ENCODE measurements at places on chromosomes 11 and 22. TPM values are rescaled to one million over a fixed set of nuclear protein-coding genes. Genes with fewer than 3 reads are reported as not detected.

DNA sequence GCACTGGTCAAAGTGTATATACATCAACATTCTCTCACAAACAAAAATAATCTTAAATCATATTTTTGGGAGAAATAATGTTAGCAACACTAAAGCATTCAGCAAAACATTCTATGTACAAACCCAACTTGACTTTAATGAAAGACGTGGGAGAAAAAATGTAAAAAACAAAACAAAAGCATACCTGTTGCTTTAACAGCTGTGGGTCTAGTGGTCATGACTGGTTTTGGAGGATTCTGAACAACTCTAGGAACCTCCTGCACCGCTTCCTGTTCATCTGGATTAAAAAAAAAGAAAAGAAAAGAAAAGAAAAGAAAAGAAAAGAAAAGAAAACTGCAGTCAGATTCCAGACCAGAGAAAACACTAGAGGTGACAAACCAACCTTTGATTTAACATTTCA, 2.1 kb downstream of the FNBP4 start:
- DNase-seq = no peak

DNA sequence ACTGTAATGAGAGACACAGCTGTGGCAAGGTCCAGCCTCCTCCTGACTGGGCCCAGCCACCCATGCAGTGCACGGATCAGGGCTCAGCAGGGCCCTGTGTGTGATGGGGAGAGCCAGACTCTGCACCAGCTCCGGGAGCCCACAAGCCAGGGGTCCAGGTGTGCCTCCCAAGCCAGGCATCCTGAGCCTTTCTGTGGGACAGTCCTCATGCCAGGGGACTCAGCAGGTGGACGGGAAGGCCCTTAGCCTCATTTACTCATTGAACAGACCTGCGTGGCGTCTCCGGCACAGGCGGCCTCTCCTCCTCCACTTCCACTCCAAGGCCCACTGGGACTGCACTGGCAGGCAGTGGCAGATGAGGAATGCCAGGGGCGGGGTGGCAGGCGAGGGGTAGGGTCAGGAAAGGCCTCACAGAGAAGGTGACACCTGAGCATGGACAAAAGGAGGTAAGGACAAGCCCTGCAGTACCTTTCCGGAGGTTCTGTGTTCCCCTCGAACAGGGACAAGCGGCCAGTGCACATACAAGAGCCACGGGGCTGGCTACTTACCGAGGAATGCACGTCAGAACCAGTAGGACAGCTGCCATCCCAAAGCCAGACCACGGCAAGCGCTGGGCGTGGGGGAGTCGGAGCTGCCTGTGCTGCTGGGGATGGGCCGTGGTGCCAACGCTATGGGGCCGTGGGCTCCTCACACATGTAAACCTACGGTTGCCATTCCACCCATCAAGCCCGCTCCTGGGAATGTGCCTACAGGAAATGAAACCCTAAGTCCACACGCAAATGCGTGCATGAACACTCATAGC, 52.7 kb downstream of the IGF2 start:
- DNase-seq = no peak

DNA sequence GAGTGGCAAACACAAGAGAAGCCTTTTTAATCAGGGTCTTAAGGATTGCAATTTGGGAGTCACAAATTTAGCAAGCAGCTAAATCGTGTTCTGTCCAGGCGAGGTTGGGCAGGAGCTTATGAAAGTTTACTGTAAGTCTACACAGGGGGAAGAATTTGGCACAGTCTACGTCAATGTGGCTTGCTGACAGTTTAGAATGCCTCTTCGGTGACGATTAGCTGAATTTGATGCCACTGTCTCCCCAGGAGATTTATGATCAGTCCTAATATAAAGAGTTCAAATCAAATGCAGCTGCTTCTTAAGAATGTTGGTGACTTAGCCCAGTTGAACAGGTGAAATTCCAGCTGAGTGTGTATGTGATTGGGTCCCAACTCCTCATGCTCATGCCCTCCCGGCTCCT, 114.1 kb upstream of the CLPB start:
- DNase-seq = no peak

RAPSN gene
- not detected for polyA plus RNA-seq

SERPINH1 gene
- polyA plus RNA-seq = 7.1 TPM

GRCh38 chr22:48340727-48341709, 1486.7 kb downstream of the BRD1 start:
- DNase-seq = no peak

DNA sequence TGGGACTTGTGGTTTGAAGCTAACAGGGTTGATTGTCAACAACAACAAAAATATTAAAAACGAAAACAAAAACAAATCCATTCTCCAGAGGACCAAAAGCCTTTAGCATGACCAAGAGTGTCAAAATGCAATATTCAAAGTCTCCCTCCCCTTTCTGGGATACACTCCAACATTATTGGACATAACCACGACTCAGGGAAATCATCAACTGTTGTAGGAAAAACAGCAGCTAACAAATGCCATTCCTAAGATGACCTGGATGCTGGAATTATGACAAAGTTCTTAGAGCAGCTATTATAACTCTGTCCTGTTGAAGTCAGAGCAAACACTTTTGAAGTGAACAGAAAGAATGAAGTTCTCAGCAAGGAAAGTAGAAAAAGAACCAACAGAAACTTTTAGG, 143.0 kb downstream of the TMEM135 start:
- DNase-seq = no peak

OR52I1 gene
- polyA plus RNA-seq = 0.23 TPM

- DNase-seq = no peak
Measured at GRCh38 chr11:96229354-96229977, 113.5 kb downstream of the MAML2 start.

- no peak for DNase-seq
Measured at GRCh38 chr22:24543185-24543601, 11.7 kb downstream of the GUCD1 start.

DNA sequence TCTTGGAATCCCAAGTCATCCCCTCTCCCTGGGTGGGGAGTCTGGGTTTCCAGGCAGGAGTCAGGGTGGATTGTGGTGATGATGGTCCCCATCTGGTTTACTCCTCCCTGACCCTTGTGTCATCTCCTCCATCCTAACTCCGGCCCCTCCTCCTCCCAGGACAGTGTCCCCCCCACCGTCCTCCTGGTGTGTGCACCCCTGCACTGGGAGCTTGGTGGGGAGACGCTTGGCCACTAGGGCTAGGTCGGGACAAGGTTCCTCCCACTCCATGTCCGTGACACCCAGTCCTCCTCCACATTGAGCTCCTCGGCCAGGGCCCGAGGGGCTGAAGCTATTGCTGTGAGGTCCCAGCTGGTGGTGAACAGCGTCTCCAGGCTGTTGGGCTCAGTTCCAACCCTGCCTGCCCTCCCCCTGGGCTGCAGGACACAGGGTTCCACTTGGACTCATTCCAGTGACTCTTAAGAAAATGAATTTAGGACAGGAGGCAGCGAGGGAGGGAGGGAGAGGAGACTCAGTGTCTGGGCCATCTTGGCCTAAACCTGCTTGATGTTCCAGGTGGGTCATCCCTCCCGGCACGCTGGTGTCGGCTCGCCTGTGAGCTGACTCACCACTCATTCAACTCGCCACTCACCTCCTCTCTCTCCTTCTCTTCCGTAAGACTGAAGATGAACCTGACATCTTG, 433.2 kb downstream of the TBC1D22A start:
- DNase-seq = no peak

KRTAP5-10 gene
- not detected for polyA plus RNA-seq

GRCh38 chr11:119094816-119095065, 6.9 kb downstream of the DPAGT1 start:
- DNase-seq = no peak

DAGLA gene
- not detected for polyA plus RNA-seq

DNA sequence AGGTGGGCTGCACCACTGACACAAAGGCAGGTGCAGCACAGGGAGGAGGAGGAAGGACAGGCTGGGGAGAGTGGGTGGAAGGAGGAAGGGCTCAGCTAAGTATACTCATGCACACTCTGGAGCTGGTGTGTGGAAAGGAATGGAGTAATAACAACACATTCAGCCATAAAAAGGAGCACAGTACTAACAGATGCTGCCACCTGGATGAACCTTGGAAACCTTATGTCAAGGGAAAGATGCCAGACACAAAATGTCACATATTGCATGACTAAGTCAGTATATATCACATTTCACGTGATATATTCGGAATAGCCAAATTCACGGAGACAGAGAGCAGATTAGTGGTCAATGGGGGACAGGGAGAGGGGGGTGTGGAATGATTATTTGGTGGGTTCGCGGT, 389.6 kb upstream of the SYN3 start:
- DNase-seq = no peak

NLRP14 gene
- not detected for polyA plus RNA-seq

MMP1 gene
- polyA plus RNA-seq = not detected

GRCh38 chr11:64455456-64456261, 96.7 kb downstream of the RPS6KA4 start:
- no peak for DNase-seq

INPPL1 gene
- polyA plus RNA-seq = 10.2 TPM

WNT7B gene
- not detected for polyA plus RNA-seq

FAM111B gene
- 0.44 TPM for polyA plus RNA-seq

PLAAT5 gene
- polyA plus RNA-seq = not detected

SLC7A4 gene
- 0.07 TPM for polyA plus RNA-seq

DNA sequence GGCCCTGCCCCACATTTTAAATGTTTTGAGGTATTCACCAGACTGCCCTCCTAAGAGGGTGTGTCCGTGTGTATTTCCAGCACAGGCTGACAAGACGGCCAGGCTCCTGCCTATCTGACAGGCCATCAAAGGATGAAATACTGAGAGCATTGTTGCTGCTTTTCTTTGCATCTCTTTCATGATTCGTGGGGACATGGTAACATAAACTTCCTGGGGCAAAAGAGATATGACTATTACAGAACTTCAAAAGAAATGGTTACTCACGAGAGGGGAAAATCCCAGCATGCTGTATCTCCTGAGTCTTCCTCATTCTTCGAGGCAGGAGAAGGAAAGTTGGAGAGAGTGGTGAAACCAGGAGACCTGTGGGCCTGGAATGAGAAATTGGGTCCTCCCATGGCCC, 10.3 kb upstream of the BIK start:
- no peak for DNase-seq

GRCh38 chr11:3137486-3138177, 27.5 kb downstream of the OSBPL5 start:
- no peak for DNase-seq

GRCh38 chr11:103888541-103888951, 147.9 kb upstream of the DDI1 start:
- no peak for DNase-seq

- no peak for DNase-seq
Measured at GRCh38 chr11:27013781-27014361, 20.0 kb downstream of the FIBIN start.

DNA sequence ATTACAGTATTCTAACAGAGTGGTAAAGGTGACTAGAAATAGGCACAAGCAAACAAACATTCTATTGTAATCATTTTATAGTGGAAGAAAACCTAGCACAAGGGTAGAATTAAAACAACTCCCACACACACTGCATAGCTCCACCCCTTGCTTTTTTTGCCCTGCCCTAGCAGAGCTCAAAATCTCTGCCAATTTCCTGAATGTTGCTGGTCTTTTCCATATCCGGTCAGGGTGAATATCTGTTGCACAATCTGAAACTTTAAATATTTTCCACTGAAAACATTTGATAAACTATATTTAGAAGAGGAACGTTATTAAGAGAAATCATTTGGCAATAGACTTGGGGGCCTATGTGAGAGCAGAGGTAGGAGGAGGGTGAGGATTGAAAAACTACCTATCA, 2.7 kb downstream of the SPA17 start:
- no peak for DNase-seq

NUDT22 gene
- 69.6 TPM for polyA plus RNA-seq

GRCh38 chr22:43881091-43882061, 10.4 kb downstream of the PNPLA5 start:
- no peak for DNase-seq

ALX4 gene
- not detected for polyA plus RNA-seq

PNPLA2 gene
- 35.2 TPM for polyA plus RNA-seq

DNA sequence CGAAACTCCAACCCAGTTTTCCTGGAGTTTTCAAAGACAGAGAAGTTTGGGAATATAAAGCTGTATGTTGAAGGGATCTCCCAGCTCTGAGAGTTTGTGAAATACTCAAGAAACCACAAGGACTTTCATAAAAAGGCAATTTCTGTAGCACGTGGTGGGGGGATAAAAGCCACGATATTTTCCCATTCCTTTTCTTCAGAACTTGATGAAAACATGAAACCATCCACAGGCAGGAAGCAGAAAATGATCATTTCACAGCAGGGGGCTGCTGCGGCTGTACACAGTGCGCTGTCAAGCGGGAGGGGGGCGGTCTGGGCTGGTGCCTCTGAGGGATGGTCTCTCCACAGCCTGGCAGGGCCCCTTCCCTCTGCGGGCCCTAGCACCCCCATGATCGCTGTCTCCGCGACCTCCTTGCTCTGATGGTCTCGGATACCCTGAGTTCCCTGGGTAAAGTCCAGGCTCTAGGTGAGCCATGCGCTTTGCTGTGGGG, 423.2 kb downstream of the MN1 start:
- DNase-seq = no peak

- DNase-seq = peak; percentile 47
Measured at GRCh38 chr22:40855979-40856512, 393 bp downstream of the ST13 start.

APOA5 gene
- not detected for polyA plus RNA-seq

DNA sequence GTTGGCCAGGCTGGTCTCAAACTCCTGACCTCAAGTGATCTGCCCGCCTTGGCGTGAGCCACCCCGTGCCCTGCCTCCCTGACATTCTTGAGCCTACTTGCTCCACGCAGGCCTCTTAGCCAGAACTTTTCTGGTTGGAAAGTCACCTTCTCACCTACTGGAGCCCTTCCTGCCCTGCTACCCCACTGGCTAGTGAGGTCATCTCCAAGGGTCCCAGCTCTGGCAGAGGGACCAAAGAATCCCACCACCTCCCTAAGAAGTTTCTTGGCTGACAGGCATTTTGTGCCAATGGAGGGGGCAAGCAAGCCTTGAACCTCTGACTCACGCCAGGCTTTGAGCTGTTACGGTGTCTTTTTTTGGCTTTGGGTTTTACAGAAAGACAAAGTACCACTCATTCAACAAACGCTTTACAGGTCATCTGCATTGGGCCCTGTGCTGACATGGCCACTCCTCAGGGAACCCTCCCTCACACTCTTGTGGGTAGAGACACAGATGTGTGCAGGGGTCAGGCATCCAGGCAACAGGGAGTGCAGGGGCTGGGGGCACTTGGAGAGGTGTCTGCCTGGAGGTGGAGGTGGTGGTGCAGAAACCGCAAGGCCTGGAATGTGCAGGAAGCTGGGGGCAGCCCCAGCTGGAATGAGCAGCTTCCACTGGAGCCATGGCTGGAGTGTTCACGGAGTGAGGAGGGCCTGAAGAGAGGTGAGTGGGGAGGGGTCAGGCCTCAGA, 27.1 kb upstream of the WNT11 start:
- no peak for DNase-seq

- DNase-seq = no peak
Measured at GRCh38 chr11:16095756-16096155, 260.6 kb downstream of the SOX6 start.

SLC22A12 gene
- polyA plus RNA-seq = not detected

GRCh38 chr22:36510966-36511881, 4.4 kb upstream of the FOXRED2 start:
- DNase-seq = no peak

DNA sequence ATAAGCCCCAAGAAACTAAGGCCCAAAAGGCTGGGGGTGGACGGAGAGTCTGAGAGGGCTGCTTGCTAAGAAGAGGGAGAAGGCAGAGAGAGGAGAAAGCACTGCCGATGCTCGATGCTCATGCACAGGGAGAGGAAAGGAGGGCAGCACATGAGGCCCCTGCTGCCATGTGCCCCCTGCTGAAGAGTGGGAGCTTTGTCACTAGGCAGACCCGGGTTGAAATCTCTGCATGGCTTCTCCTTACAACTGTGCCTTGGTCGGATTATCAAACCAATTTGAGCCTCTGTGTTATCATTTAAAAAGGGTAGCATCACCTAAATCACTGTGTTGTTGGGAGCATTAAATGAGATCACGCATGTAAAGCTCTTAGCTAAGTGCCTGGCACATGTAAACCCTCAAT, 330.5 kb downstream of the NXPE2 start:
- no peak for DNase-seq

Data from CD4-positive, alpha-beta memory T cell (primary cell).